ENCODE measurements at places on chromosomes 7 and 10.

- no peak for DNase-seq
Measured at GRCh38 chr7:99409806-99410205, 1.0 kb downstream of the BUD31 start.

- peak; percentile 25 for DNase-seq
Measured at GRCh38 chr10:30182191-30183054, 123.0 kb upstream of the JCAD start.

- no peak for DNase-seq
Measured at GRCh38 chr10:77537720-77538373, 99.8 kb downstream of the KCNMA1 start.

GRCh38 chr7:135177028-135177696 is 6.7 kb upstream of the CYREN start:
- DNase-seq, result no peak

DNA sequence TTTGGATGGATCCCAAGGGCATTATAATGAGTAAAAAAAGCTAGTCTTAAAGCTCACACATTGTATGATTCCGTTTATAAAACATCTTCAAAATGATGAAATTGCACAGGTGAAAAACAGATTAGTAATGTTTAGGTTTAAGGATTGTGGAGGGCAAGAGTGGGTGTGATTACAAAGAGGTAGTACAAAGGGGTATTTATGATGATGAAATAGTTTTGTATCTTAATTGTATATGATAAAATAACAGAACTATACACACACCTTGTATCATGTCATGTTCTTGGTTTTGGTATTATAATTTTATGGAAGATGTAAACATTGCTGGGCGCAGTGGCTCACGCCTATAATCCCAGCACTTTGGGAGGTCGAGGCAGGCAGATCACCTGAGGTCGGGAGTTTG is 2.8 kb upstream of the SSC4D start:
- no peak for DNase-seq

DNA sequence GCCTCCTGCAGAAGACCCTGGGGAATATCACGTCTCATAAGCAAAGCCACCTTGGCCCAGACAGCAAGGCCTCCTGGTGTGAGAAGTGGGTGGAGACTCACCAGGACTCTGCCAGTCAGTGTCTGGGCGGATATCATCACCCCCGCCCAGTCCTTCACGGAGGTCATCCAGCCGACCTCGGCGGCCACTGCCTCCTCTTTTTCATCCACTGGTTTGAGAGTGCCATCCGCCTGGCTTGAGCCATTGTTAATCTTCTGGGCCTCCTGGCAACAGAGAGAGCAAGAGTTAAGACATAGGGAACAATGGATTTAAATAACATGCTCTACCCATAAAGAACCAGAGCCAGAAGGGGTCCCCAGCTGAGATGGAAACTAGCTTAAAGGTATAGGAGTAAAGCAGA is 233.8 kb downstream of the KCNMA1 start:
- no peak for DNase-seq

- no peak for DNase-seq
Measured at GRCh38 chr7:134101716-134102115, 25.4 kb upstream of the LRGUK start.

DNA sequence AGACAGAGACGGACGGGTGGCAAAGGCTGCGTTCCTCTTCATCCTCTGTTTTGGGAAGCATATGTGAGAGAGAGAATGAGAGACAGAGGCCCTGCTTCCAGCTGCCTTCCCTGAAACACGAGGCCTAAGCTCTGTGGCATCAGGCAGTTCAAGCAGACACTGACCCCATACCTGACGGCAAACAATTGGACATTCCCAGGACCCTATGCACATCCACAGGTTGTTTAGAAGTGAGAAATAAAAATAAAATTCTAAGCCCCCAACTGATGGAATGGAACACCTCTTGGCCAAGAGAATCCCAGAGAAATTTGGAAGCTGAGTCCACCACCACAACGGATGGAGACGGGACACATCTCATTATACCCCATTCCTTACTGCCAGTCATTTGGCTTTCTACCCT is 105.3 kb downstream of the CPXM2 start:
- no peak for DNase-seq

- no peak for DNase-seq
Measured at GRCh38 chr10:102648269-102648888, 4.1 kb downstream of the TRIM8 start.

GRCh38 chr7:120373174-120373573 is 100.2 kb downstream of the KCND2 start:
- DNase-seq, result no peak

- no peak for DNase-seq
Measured at GRCh38 chr10:88027570-88027969, 164.1 kb downstream of the PTEN start.

GRCh38 chr10:127694580-127695193 is 42.3 kb upstream of the FOXI2 start:
- DNase-seq, result peak; percentile 5

DNA sequence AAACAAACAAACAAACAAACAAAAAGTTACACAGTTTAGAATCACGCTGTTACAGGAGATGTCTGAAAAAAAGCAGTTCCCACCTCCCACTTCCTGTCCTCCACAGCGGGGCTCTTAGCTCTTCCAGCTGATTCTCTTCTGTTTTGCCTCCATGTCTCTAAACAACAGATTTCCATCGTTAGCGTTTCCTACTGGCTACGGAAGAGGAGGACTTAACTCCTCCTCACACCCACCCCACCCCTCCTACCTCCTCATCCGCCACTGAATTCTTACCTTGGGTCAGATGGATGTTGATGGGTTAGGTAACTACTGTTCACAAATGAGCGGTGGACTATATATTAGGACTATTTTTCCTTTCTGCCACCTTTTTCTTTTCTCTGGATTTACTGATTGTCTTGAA is 36.8 kb upstream of the NUB1 start:
- DNase-seq, result no peak

GRCh38 chr7:1342090-1342640 is 109.5 kb downstream of the UNCX start:
- no peak for DNase-seq

DNA sequence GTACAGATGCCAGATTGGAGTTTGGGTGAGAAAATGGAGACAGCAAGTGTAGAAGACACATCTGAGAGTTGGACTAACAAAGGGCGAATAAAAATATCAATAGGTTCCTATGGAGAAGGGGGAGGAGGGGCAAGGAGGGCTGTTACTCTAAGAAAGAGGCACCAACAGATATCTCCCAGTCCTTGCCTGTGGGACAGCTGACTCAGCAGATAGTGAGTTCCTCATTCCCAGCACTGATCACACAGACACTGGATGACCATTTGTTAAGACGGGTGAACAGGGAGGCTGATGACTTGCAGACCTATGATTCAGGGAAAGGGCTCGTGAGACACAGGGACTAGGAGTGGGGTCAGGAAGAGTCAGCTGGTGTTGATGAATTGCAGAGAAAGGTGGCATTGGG is 5.7 kb upstream of the PRR15 start:
- DNase-seq, result no peak

- no peak for DNase-seq
Measured at GRCh38 chr7:2498708-2499107, 20.9 kb upstream of the LFNG start.

- DNase-seq, result peak; percentile 8
Measured at GRCh38 chr10:8026349-8027259, 27.9 kb upstream of the GATA3 start.

DNA sequence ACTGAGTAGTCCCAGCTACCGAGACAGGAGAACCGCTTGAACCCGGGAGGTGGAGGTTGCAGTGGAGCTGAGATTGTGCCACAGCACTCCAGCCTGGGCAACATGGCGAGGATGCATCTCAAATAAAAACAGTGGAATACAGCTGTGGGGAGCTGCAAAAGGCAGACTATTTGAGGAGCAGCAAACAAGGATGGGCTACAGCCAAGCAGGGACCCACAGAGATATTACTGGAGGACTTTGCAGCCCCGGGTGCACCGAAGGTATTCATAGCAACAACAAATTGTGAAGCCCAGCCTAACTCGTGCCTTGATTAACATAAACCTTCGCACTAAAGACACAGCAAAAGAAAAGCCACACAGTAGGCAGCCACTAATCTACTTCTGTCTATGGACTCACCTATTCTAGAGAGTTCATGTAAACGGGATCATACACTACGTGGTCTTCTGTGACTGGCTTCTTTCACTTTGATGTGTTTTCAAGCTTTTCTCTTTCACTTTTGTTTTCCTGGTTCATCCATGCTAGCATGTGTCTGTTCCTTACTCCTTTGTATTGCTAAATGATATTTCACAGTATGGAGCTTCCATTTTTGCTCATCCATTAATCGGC is 34.0 kb downstream of the PODXL start:
- peak; percentile 70 for DNase-seq

GRCh38 chr7:157537056-157537455 is 200.3 kb downstream of the DNAJB6 start:
- no peak for DNase-seq

DNA sequence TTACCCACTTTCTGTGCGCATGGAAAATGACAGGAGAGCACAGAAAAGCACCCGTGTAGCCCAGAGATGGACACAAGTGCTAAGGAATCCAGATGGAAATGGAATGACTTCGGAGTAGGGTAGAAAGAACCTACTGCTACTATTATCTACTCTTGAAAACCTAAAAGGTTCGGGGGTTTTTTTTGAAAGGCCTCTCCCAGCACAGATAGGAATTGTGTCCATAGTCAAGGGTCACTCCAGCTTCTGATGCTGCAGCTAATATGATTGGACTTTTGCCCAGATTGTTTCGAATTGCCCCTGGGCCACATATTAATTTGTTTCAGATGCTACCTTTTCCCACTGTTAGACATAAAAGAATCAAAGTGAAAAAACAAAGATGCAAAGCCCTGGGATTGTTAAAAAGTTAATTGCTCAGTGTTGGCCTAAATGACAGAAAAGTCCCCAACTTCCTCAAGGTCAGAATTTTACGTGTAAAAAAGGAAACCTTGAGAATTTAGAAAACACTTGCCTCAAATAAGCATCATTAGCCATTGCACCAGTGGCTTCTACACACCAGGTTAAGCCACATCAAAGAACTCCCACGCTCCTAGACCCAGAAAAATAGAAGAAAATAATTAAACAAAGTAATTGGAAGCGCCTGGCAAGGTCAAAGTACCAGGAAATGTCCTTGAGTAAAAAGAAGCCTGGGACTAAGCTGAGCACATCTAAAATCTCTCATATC is 40.8 kb upstream of the INSIG1 start:
- DNase-seq, result no peak

DNA sequence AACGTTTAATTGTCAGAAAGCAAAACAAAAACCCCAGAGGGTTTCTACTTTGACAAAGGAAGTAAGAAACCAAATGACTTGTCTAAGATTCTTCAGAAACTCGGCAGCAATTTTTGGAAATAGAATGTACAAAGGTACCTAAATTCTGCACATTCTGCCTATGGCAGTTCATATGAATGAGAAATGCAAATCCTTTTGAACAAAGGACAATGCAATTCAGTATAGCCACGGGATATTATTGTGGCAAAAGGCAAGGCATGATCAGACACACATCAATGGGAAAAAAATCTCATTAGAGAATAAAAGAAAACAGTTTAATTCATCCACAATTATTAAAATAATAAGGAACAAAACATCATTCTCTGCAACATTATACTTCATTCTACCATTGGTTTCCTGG is 93.4 kb downstream of the SEMA3C start:
- DNase-seq, result no peak

DNA sequence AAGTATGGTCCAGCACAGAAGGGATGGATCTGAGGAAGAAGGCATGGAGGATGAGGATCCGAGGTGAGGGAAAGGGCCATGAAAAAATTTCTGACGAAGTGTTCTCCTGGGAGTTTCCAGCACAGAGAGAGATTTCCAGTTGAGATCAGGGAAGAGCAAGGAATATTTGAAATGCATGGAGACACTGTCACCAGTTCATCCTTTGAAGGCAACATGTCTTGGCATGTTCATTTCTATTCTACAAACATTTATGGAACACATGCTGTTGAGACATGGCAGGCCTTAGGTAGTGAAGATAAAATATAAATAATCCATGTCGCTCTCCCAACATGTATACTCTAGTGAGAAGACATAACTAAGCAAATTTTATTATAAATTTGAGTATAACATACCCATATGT is 234.0 kb upstream of the TCF7L2 start:
- DNase-seq, result no peak

DNA sequence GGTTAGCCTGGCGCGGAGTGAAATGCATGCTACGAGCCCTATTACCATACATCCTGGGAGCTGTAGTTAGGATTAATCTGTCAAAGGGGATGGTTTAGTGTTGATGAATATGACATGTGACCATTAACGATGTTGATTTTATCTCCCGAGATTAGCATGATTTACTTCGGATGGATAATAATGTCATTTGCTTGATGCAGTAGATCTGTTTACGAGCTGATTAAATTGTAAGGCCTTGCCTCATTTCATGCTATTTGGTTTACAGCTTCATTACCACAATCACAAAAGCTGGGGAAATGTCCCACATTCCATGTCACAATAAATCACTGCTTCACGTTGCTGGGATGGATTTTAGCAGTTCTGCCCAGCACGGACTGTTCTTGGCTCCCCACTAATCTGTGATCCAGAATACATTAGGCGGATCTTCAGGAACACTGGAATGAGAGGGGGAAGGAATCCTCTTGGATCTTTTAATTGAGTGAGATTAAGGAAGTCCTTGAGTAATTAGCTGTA is 22.3 kb downstream of the ZNF503 start:
- no peak for DNase-seq

GRCh38 chr7:1105189-1105588 is 17.3 kb downstream of the GPER1 start:
- no peak for DNase-seq

- DNase-seq, result no peak
Measured at GRCh38 chr10:114322344-114322743, 82.0 kb downstream of the AFAP1L2 start.

GRCh38 chr7:126378642-126379041 is 874.1 kb downstream of the GRM8 start:
- DNase-seq, result no peak

DNA sequence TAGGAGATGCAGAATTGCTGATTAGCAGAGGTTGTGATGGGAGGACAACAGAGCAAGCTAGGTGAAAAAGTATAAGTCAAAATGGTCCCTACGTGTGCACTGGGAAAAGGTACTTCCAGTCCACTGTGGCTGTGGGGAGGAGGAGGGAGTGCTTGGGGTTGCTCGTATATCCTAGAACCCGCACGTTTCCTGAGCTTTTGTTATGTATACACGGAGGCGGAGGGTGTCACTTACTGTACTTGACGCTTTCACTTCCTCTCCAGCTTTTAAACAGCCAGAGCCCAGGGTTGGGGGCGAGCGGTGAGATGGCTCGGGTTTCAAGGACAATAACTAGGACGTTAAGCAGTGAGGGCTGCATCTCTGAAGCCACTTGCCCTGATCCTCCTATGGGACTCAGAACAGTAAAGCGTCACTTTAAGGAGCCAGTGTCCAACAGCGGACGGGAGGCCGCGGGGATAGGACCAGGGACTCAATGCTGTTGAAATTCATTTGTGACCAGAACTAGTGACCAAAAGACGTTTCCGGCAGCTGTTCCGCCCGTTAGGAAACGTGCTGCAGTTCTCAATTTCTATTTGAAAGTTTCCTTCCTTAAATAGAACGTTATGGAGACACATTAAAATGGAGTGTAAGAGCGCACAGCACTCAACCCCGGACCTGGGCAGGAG is 985 bp upstream of the ETV1 start:
- DNase-seq, result peak; percentile 18

GRCh38 chr10:122342293-122343134 is 32.0 kb upstream of the PLEKHA1 start:
- DNase-seq, result peak; percentile 28

GRCh38 chr7:105408791-105409410 is 20.2 kb upstream of the SRPK2 start:
- no peak for DNase-seq

- DNase-seq, result peak; percentile 74
Measured at GRCh38 chr7:107874605-107875446, 16.2 kb upstream of the DLD start.

Data from LoVo (cell line).